ENCODE measurements at places on chromosomes 13 and 19.
A peak's percentile ranks its signal among the peaks of the same experiment; 100 is the strongest.

DNA sequence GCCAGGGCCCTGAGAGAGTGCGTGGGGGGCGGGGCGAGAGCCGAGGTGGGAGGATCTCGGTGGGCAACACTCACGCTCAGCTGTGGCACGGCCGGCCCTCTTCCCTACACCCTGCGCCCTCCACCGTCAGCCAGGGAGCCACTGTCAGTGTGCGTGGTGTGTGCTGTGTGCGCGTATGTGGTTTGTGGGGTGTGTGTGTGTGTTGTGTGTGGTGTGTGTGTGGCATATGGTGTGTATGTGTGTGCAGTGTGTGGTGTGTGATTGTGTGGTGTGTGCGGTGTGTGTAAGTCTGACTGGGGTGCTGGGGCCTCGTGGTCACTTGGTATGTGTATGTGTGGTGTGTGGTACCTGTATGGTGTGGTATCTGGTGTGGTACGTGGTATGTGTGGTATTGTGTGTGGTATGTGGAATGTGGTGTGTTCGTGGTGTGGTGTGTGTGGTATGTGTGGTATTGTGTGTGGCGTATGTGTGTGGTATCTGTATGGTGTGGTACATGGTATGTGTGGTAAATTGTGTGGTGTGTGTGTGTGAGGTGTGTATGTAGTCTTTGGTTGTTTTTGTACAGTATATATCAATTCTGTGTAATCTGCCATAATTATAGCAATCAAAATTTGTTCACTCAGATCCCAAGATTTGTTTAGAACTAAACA, 5.1 kb downstream of the GRK1 start:
- DNase-seq, result no peak

GRCh38 chr19:1128106-1128505, 24.3 kb downstream of the GPX4 start:
- DNase-seq, result no peak

- no peak for DNase-seq
These were observed 64.3 kb downstream of the GADD45B start for GRCh38 chr19:2540251-2540645.

DNA sequence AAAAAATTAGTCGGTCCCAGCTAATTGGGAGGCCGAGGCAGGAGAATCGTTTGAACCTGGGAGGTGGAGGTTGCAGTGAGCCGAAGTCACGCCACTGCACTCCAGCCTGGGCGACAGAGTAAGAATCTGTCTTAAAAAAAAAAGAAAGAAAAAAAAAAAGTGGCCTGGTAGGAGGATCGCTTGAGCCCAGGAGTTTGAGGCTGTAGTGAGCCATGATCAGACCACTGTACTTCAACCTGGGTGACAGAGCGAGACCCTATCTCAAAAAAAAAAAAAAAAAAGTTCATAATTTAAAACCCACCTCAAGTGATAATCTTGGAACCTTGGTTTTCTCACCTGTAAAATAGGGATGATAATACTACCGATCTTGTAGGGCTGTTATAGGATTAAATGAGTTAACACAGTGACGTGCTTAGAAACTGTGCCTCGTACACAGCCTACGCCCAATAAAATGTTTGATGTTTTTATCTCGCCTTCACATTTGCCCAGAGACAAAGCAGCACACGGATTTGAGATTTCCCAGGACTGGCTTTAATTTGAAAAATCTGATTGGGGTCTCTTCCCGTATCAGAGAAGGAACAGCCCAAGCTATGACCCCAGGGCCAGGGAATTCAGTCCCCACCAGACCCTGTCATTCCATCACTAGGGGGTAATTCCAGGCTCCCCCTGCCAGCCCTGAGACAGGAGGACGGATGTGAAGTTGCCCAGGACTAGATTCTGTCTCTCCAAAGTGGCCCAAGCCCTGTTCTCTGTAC, 3.6 kb downstream of the SERTAD1 start:
- no peak for DNase-seq

DNA sequence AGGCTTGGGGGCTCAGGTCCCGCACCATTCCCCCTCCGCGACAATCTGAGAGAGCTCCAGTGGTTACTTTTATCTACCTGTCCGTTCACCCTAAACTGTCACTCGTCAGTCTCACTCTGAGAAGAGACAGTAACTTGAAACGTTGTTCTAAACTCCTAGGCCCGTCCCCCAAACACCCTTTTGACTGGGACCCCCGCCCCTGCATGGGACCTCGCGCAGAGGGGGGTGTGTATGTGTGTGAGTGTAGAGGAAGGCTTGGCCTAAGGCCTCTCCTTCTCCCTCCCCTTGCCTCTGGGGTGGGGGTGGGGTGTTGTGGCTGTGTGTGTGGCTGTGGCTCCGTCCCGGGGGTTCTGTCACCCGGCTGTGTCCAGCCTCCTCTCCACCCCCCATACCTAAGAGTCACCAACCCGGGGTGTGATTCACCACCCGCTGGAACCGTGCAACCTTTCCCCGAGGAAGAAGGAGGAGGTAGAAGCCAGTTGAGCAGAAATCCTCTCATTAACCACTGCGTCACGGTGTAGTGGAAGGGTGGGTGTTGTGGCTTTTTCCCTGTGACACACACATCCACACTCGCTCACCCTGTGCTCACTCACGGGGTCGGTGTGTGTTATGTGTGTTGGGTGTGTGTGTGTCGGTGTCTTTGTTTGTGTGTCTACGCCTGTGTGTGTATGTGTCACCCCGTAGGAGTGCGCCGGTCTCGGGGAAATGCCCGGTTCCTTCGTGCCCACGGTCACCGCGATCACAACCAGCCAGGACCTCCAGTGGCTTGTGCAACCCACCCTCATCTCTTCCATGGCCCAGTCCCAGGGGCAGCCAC, 2.4 kb downstream of the FOSB start:
- peak; percentile 19 for DNase-seq

DNA sequence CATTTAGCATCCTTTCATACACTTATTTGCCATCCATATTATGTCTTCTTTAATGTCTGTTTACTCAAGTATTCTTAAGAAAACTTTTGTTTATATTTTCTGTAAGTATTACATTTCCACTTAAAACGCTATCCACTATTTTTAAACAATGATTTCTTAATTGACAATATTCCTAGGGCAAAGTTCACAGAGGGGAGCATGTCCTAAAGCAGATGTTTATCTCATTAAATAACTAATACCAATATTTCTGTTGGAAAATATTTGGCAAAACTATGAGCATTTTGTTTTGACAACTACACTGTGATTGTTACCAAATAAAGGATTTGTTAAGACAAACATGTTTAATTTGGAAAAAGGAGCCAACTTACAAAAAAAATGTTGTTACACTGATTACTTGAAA, 643.3 kb downstream of the SLITRK5 start:
- no peak for DNase-seq

- DNase-seq, result no peak
These were observed 13.4 kb downstream of the TM6SF2 start for GRCh38 chr19:19259741-19260140.

- no peak for DNase-seq
These were observed 124.7 kb upstream of the VSTM2B start for GRCh38 chr19:29400917-29401711.

DNA sequence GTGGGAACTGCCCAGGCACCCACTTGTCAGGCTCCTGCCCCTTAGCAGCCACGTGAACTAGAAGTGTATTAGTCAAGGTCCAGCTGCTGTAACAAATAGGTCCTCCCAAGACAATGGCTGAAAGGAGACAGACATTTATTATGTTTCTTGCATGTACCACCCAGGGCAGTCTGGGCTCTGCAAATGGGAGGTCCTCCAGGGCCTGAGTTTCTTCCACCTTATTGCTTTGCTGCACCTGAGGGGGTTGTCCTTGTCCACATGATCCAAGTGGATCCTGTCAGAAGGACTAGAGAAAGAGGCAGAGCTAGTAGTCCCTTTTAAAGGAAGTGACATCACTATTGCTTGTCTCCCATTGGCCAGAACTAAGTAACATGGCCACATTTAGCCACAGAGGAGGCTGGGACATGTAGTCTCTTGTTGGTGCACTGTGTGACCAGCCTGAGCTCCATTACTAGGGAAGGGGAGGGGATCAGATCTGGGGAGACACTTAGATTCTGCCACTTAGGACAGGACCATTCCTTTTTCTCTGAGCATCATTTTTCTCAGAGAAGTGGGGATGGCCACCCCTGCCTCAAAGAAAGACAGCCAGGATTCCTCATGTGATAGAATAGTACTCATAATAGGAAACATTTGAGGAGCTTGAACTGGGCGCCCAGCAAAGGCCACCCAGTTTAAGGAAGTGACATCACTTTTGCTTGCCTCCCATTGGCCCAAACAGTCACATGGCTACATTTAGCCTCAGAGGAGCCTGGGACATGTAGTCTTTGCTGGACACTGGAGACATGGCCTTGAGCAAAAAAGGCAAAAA, 15.1 kb downstream of the CC2D1A start:
- no peak for DNase-seq

- no peak for DNase-seq
These were observed 21.9 kb upstream of the USP12 start for GRCh38 chr13:27193496-27193895.

GRCh38 chr19:43672061-43672679, 2.2 kb upstream of the PLAUR start:
- DNase-seq, result no peak

DNA sequence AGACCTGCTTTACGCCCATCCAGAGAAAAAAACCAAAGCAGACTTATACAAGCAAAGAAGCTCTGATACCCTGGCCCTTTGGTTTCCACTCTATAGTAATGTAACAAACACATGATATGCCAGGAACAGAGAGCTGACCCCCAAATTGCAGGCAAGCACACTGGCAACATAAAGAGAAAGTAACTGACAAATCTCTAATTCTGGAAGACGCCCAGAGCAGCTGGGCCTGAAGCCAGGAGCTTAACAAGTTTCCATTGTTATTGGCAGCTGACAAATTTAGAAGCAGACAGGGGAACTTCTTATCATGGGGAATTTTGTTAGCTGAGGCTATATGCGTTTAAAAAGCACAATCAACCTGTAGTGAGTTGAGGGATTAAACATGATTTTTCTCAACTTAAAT, 158.0 kb downstream of the DLEU7 start:
- no peak for DNase-seq

DNA sequence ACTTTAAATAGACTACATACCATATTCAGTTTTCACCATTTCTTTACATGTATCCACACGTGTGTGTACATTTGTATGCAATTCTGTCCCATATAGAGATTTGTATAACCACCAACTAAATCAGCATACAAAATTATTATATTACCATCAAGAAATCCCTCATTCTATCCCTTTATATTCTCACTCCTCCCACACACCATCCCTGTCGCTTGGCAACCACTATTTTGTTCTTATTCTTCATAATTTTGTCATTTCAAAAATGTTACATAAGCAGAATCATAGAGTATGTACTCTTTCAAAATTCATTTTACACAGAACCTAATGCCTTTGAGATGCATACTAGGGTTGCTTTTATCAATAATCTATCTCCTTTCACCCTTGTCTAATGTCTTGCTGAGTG, 740.5 kb downstream of the SLITRK5 start:
- DNase-seq, result no peak

GRCh38 chr19:43675269-43675879, 5.4 kb upstream of the PLAUR start:
- peak; percentile 13 for DNase-seq

DNA sequence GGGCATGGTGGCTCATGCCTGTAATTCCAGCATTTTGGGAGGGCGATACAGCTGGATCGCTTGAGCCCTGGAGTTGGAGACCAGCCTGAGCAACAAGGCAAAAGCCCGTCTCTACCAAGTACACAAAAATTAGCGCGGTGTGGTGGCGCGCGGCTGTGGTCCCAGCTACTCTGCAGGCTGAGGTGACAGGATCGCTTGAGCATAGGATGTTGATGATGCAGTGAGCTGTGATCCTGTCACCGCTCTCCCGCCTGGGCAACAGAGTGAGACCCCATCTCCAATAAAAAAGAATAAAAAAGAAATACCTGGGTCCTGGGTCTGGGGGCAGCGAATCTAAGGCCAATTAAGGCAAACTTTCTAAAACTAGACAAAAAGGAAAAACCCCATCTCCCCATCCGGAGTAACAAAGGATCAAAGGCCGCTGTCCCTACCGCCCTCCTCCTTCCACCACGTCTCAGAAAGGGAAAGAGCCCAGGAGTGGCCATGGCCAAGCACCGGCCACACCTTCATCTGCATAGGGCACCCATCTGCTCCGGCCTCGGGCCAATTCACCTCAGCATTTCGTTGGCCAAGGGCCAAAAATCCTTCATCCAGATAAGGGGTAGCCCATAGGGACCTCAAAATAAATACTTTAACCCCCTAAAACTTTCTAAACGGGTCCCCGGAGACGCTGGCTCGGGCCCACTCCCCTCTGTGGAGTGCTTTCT, 851 bp downstream of the ZNF320 start:
- DNase-seq, result no peak

- no peak for DNase-seq
These were observed 34.6 kb upstream of the FARP1 start for GRCh38 chr13:98108341-98108740.

GRCh38 chr13:105814902-105815250, 720.6 kb downstream of the EFNB2 start:
- no peak for DNase-seq

DNA sequence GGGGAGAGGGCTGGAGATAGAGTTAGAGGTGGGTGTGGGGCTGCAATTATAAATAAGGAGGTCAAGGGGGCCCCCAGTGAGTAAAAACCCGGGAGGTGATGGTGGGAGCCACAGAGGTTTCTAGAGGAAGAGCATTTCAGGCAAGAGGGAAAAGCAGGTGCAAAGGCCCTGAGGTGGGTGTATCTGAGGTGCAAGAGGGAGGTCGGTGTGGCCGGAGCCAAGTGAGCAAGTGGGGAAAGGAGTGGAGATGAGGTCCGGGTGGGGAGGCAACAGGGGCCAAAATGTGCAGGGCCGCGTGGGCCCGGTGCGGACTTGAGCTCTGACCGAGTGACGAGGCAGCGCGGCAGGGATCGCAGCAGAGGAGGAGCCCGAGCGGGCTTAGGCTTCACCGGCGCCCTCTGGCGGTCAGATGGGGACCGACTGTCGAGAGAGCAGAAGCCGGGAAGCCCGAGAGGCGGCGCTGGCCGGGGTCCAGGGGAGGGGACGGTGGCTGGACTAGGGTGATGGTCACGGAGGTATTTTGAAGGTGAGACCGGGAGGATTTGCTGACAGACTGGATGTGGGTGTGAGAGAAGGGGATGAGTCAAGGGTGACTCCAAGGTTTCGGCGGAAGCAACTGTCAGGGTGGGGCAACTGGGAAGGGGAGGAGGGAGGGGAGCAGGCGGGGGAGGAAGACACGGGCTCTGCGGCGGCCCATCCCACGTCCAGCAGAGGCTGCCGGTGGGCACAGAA, 17.7 kb upstream of the SPACA4 start:
- DNase-seq, result peak; percentile 64

- no peak for DNase-seq
These were observed 2.7 kb upstream of the MADCAM1 start for GRCh38 chr19:493391-494170.

- no peak for DNase-seq
These were observed 73.9 kb upstream of the FNDC3A start for GRCh38 chr13:48901781-48902180.
